SW 1271 (cell line): ENCODE measurements at places on chromosomes 12 and 14.

DNA sequence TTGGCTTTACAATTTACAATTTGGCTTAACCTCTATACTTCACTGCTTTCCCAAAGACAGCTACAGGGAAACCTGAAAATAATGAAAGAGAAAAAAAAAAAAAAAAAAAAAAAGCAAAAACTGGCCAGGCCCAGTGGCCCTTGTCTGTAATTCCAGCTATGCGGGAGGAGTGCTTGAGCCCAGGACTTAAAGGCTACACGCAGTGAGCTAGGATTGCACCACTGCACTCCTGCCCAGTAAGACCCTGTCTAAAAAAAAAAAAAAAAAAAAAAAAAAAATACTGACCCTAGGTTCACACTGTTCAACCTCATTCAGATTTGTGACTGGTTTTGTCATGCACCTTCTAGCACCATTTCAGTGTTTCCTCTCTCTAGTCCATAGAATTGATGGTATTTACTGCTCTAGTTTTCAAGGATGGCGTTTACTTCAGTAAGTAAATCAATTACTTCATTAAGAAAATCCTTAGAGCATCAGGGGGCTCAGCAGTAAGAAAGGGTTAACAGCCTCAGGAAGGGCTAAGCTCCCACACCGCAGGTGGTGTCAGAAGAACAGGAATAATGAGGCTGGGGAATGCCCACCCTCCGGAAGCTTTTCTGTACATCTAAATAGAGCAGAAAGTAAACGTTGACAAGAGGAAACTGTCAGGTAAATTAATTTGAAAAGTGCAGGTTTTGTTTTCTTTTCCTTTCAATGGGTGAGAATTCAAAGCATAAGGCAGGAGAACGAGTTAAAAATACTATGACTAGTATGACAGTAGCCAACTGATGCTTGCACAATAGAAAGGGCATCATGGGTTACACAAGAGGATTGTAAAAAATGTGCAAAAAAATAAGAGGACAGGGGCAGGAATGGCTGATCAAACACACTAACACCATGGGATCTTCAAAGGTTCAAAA, 115.0 kb upstream of the MDM1 start:
- DNase-seq, result no peak

- no peak for DNase-seq
Observed at GRCh38 chr12:92582475-92582874, 120.3 kb upstream of the PLEKHG7 start.

DNA sequence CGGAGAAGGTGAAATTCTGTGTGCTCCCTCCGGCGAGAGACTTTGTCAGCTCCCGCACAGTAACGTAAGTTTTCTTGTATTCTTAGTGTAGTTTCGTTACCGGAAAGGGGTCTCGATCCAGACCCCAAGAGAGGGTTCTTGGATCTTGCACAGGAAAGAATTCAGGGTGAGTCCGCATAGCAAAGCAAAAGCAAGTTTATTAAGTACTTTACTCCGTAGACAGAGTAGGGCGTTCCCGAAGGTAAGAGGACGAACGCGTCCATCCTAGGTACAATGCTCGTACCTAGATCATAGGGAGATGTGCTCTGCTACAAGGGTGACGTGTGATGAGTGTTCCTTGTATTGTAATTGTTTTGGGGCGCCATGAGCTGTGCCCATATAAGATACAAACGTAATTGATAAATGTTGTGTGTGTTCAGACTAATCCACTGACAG, 293 bp downstream of the IFI27L1 start:
- no peak for DNase-seq

DNA sequence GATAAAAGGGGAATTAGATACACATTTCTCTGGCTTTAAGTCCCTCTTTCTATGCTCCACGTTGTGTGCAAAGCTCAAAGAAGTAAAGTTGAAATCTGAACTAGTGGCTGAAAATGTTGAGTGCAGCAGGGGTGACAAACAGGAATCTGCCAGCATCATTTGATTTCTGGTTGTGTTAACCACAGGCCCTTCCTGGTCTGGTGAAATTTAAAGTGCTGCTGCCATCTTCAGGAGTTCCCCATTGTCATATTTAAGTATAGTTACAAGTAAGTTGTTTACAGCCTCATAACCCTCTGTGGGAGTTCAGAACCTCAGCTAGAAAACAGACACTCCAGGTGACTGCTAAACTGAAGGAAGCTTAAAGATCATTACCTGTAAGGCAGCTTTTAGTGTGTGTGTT, 90.9 kb upstream of the CCDC196 start:
- DNase-seq, result no peak

DNA sequence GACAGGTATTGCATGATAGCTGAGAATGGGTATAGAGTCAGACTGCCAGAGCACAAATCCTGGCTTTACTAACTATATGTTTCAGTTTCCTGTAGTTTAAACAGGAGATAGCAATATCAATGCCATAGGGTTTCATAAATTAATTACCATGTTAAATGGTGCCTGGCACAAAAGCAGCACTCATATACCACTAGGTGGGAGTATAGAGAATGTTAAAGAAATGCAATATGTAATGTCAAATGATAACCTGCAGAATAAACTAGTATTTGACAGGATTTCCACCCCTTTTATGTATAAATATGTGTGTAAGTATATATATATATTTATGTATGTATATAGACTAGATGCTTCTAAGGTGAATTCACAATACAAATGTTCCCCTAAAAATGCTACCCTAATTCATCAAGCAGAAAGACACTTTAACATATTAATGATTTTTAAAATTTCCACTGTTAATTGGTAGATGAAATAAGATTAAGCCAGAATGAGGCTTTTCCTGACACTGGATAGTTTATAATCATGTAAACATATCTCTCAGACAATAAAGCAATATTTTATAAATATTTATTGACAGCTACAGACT, 8.6 kb downstream of the WDR89 start:
- DNase-seq, result no peak

- no peak for DNase-seq
Observed at GRCh38 chr14:76098916-76099675, 52.6 kb upstream of the GPATCH2L start.

DNA sequence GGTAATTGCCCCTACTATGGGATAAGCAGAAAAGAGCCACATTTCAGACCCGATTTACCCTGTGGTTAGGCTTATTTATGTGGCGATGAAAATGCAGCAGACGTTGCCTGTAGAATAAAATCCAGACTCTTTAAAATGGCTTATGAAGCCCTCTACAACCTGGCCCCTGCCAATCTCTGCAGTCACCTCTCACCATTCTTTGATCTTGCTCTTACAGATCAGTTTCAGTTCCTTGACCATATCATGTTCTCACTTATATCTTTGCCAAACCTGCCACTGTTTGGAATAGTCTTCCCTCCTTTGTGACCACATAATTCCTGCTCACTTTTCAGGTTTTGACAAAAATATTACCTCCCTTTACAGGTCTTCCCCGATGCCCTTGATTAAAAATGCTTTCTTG, 264.3 kb upstream of the GARIN6 start:
- DNase-seq, result no peak

DNA sequence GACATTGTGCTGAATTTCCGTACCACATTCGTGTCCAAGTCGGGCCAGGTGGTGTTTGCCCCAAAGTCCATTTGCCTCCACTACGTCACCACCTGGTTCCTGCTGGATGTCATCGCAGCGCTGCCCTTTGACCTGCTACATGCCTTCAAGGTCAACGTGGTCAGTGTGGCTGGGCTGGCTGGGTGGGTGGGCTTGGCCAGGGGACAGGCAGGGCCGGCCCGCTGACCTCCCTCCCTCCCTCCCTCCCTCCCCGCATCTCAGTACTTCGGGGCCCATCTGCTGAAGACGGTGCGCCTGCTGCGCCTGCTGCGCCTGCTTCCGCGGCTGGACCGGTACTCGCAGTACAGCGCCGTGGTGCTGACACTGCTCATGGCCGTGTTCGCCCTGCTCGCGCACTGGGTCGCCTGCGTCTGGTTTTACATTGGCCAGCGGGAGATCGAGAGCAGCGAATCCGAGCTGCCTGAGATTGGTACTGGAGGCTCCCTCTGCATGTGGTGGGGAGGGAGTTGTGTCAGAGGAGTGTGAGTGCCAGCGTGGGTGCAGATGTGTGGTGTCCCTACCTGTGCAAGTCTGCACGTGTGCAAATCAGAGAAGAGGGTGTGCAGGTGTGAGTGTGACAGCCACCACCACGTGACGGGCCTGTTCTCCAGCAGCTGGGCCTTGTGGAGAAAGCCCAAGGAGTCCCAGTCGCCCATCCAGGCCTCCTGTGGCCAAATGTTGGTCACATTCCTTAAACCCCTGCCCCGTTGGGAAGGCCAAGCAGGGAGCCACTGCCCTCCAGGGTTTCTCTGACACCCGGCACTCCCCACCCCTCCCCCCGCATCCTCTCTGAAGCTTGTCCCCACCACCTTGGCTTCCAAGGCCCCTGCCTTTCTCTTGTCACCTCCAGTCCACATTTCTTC, 5.3 kb downstream of the KCNH3 start:
- no peak for DNase-seq

DNA sequence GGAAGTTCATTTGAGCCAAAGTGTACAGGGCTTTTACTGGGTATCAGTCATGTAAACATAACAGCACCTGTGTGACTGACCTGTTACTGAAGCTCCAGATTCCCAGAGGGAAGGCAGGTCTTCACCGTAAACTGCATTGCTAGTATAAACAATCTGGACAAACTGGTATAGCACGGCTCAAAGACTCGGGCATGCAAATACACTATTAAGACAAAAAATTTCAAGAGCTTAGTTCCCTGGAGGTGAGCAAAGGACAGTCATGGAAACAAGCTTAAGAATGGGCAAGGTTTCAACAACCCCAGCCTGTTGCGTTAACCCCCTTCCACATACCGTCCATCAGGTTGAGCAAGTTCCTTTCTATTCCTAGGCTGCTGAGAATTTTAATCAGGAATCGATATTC, 9.4 kb downstream of the PARP11 start:
- DNase-seq, result no peak

- DNase-seq, result no peak
Observed at GRCh38 chr12:126480451-126480850, 1415.2 kb downstream of the AACS start.

- no peak for DNase-seq
Observed at GRCh38 chr12:65696227-65696626, 128.1 kb upstream of the HMGA2 start.

- DNase-seq, result no peak
Observed at GRCh38 chr12:65540140-65540539, 261.7 kb downstream of the MSRB3 start.

GRCh38 chr14:97723351-97723750, 926.2 kb downstream of the VRK1 start:
- DNase-seq, result no peak

- DNase-seq, result no peak
Observed at GRCh38 chr12:39867631-39868327, 238.1 kb downstream of the SLC2A13 start.
